ENCODE measurements at places on chromosomes 1 and 21. TPM values are rescaled to one million over a fixed set of nuclear protein-coding genes. Genes with fewer than 3 reads are reported as not detected.

DNA sequence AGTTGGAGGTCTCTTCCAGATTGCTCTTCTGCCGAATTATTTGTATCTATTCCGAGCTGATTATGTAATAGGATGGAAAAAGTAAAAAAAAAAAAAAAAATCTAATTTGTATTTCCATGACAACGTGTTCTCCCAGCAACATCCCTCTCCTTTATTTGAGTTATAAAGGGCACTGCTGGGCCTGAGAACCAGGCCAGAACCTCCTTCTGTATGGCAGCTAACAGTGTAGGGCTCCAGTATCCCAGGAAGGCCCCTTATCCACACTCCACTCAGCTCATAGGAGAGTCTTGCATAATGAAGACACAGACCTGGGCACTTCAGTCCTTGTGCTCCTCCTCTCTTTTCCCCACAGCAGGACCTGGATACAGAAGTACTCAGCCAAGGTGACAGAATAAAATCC lies 3.7 kb upstream of the IPO9 start:
- DNase-seq, result no peak

DNA sequence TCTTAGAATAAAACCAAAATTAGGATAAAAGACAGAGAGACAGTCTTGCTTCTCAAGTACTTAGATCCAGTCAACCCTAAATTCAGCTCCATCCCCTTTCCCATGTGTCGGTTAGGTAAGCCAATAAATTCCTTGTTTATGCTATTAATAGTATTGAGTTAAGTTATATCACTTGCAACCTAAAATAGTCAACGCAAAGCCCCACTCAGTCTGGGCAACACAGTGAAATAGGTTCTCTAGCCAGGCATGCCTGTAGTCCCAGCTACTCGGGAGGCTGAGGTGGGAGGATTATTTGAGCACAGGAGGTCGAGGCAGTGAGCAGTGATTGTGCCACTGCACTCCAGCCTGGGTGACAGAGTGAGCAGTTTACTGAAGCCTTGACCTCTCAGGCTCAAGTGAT lies 14.6 kb downstream of the TAF13 start:
- no peak for DNase-seq

DNA sequence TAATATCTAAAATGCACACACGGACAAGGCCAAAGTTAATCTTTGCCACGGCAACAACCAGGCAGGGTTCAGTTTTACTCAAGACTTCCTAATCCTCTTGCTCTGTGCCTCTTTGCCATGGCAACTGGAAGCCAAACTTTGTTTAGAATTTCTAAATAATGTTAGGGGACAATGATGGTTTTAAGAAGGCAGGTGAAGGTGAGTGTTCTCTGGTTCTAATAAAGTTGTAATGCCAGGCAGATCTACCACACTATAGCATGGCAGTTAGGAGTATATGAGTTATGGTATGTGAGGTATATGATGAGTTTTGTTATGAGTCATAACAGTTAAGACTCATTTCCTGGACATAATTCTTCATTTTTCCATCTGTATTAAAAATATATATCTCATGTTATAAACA lies 2.7 kb downstream of the PTPRC start:
- no peak for DNase-seq

The B3GALT5 gene
- total RNA-seq, result under 0.01 TPM

DNA sequence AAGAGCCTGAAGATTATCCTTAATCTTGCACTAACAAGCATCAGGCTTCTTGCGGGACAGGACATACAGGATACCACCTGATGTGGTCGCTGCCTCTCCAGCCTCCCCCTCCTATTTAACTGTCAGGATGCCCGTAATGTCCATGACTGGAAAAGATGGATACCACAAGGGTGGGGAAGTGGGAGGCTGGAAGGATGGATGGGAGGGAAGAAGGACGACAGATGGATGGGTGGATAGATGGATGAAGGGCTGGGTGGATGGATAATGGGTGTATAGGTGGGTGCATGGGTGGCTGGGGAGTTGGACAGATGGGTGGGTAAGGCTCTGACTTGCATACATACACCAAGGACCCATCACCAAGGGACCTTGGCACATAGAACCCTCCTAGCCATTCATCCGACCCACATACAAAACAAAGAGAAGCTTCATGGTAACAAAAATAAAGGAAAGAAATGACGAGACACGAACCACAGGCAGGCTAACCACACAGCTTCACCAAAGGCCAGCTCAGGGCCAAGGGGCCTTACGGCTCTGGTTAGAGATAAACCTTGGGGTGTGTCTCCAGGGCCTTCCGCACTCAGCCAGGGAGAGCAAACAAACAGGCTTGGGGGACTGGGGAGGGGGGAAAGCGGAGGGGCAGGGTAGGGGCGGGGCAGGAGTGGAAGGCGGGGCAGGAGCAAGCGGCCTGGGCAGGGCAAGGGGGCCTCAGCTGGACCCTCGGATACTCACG lies 50.5 kb downstream of the HSPG2 start:
- no peak for DNase-seq

- DNase-seq, result no peak
Observed at GRCh38 chr1:17161137-17161740, 42.0 kb upstream of the PADI2 start.

DNA sequence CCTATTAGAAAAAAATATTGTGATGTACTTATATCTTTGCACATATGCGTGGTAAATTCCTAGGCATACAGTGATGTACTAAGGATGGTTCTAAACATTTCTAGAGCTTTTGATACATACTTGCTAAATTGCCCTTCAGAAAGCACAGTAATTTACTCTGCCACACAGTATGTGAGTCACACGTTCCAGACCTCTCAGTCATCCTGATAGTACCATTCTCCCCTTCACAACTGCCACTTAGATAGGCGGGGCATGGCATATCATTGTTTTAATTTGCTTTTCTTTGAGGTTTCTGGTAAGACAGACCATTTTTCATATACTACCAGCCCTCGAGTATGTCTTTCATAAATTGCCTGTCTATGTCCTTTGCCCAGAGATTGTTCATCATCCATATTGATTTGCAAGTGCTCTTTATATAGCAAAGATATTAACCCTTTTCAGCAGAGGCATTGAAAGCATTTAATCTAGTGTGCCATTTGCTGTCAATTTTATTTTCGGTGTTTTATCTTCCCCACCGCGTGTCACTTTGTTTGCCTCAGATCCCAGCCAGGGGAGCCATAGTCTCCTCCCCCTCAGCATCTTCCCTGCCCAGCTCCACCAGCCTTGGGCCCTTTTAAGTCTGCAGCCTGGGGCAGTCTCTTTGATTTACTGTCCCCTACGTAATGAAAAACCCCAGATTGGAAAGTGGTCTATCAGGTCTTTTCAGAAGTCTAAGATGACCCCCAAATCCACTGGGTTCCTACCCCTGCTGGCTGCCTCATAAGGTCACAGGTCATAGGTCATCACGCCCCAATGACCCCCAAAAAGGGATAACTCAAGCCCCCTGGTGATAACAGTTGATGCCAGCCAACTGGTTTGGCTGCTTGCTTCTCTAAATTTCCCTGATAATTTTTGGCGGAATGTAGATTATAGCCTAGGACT lies 11.8 kb upstream of the PAX7 start:
- DNase-seq, result peak; percentile 47

All from fibroblast of lung (primary cell).